ENCODE measurements at places on chromosomes 5 and 9. TPM values are rescaled to one million over a fixed set of nuclear protein-coding genes. Genes with fewer than 3 reads are reported as not detected.

DNA sequence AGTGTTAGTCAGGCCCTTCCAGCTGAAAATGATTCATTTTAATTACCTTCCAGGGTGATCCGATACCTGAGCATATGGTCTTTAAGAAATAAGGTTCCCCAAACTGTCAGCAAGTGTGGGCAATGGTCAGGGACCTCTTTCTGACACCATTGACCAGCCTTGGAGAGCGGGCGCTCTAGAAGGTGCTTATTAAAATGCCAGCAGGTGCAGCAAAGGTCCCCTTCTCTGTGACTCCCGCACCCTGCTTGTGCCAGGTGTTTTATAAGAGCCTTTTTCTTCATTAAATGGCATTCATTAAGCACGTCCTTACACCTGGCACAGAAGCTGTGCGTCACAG, 85.3 kb downstream of the MVB12B start:
- no peak for DNase-seq

GRCh38 chr9:125400725-125401716, 139.4 kb downstream of the GAPVD1 start:
- DNase-seq, result peak; percentile 18

- peak; percentile 55 for DNase-seq
Observed at GRCh38 chr9:36997414-36997813, 36.7 kb downstream of the PAX5 start.

GRCh38 chr5:39412721-39413394, 11.9 kb downstream of the DAB2 start:
- no peak for DNase-seq

GRCh38 chr5:141834331-141834730, 43.9 kb downstream of the PCDH1 start:
- no peak for DNase-seq

- DNase-seq, result no peak
Observed at GRCh38 chr5:120035181-120035580, 405.8 kb downstream of the FAM170A start.

GRCh38 chr5:136145030-136145429, 12.4 kb downstream of the SMAD5 start:
- DNase-seq, result no peak

GRCh38 chr5:1750469-1750868, 49.2 kb downstream of the MRPL36 start:
- no peak for DNase-seq

GRCh38 chr5:103511554-103511885, 51.1 kb downstream of the NUDT12 start:
- DNase-seq, result peak; percentile 76

- no peak for DNase-seq
Observed at GRCh38 chr9:128072144-128073021, 4.4 kb downstream of the SLC25A25 start.

GRCh38 chr9:135575995-135576631, 14.6 kb downstream of the PAEP start:
- DNase-seq, result no peak

- DNase-seq, result no peak
Observed at GRCh38 chr9:4596165-4596922, 65.8 kb upstream of the PLPP6 start.

DNA sequence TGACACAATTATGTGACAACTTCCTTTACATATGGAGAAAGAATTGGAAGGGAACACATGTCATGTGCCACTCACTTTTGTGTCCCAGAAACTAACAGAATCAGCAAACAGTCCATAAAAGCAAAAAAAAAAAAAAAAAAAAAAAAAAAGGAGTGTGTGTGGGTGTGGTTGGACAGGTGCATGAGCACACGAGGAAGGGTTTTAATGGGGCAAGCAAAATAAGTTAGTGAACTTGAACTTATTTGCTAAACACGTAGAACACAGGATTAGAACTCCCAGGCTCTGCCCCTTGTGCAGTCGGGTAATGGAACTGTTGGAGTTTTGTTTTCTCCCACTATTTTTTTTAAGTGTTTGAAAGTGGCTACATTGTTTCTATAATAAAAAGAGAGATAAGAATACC, 74.8 kb upstream of the PJA2 start:
- DNase-seq, result no peak

GRCh38 chr9:94511134-94511954, 43.5 kb upstream of the PCAT7 start:
- DNase-seq, result no peak

DNA sequence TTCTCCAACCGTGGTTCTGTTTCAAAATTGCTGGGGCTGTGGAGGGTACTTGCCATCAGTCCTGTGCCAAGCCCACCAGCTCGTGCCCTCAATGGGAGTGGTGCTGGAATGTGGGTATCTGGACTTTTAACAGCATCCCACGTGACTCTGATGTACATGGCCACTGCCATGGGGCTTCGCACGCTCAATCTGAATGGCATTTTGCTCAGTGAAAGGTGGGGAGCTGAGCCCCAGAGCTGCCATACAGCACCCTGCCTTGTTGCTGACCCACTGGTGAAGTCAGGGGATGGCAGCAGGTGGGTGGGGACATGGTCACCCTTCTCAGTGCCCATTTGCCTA, 16.6 kb upstream of the SYNPO start:
- no peak for DNase-seq

DNA sequence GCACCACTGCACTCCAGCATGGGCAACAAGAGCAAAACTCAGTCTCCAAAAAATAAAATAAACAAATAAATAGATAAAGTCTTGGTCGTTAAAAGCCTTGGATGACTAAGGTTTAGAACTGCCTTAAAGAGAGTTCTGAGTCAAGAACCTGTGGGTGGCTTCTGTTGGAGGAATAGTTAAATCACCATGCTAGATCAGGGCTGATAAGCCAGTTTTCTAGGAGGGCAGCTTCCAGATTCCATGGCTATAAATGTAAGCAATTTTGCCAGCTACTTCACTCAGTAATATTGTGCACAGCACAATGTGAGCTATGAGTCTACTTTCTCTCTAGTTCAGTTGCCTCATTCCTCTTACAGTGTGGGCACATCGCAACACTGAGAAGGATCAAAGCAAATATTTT, 242.1 kb upstream of the NUDT12 start:
- no peak for DNase-seq

DNA sequence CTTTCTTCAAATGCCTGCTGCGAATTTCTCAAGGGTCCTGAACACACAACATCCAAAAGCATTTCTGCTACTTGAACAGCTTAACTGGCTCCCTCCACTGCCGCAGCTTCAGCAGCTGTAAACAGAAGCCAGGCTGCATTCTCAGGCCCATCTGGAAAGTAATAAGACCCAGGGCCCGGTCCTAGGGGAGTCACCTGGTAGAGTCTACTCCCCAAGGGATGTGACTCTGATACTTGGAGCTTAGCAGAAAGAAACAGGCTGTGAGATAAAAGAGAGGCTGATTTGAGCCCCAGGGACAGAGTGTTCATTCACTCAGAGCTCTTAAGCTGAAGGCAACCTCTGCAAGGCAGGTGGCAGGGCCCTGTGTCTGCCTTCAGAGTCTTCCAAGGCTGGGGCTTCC, 356.8 kb downstream of the SPOCK1 start:
- no peak for DNase-seq

- peak; percentile 72 for DNase-seq
Observed at GRCh38 chr9:109817146-109817845, 37.3 kb downstream of the PALM2AKAP2 start.

GRCh38 chr5:36147681-36148080, 4.0 kb downstream of the LMBRD2 start:
- no peak for DNase-seq

GRCh38 chr5:127830157-127830556, 127.0 kb downstream of the CCDC192 start:
- DNase-seq, result no peak

GRCh38 chr5:3931976-3932375, 336.3 kb downstream of the IRX1 start:
- DNase-seq, result no peak

- DNase-seq, result no peak
Observed at GRCh38 chr5:155274484-155274883, 260.9 kb downstream of the KIF4B start.

DNA sequence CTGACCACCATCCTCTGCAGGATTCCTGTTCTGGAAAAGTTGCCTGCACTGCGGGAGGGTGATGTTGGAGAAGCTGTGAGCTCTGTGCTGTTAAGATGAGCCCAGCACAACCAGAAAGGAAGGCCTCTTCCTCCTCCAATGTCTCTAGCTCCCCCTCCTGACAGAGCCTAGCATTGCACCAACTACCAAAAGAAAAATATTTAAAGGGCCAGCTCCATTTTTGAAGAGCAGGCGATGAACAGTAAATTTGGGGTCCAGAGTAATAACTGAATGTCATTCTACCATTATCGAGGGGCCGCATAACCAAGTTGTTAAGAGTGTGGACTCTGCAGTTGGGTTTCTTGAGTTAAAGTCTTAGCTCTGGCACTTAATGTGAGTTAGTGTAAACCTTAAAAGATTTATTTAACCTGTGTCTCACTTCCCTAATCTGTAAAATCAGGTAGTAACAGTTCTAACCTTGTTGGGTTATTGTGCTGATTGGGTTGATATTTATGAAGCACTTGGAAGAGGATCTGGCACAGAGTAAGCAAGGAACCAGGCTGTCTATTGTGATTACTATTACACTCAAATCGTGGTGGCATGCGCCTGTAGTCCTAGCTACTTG, 3.9 kb downstream of the TEX53 start:
- peak; percentile 76 for DNase-seq

DNA sequence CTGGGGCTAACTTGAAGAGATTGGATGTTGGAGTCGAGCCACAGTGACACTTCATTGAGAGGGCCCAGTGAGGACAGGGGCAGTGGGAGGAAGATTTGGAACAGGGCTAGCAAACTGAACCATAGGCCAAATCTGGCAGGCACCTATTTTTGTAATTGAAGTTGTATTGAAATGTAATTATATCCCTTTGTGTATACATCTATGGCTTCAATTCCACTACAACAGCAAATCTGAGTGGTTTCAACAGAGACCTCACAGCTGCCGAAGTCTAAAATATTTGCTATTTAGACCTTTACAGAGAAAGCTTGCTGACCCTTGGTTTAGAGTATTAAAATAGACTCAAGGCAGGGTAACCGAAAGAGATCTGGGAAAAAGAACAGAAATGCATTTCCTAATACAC, 4.7 kb upstream of the TNFSF8 start:
- no peak for DNase-seq

GRCh38 chr5:151078490-151079262, 2.2 kb downstream of the TNIP1 start:
- no peak for DNase-seq

GRCh38 chr5:65916636-65917035, 9.7 kb upstream of the ERBIN start:
- DNase-seq, result no peak

GRCh38 chr9:17116400-17116837, 18.4 kb upstream of the CNTLN start:
- peak; percentile 47 for DNase-seq

DNA sequence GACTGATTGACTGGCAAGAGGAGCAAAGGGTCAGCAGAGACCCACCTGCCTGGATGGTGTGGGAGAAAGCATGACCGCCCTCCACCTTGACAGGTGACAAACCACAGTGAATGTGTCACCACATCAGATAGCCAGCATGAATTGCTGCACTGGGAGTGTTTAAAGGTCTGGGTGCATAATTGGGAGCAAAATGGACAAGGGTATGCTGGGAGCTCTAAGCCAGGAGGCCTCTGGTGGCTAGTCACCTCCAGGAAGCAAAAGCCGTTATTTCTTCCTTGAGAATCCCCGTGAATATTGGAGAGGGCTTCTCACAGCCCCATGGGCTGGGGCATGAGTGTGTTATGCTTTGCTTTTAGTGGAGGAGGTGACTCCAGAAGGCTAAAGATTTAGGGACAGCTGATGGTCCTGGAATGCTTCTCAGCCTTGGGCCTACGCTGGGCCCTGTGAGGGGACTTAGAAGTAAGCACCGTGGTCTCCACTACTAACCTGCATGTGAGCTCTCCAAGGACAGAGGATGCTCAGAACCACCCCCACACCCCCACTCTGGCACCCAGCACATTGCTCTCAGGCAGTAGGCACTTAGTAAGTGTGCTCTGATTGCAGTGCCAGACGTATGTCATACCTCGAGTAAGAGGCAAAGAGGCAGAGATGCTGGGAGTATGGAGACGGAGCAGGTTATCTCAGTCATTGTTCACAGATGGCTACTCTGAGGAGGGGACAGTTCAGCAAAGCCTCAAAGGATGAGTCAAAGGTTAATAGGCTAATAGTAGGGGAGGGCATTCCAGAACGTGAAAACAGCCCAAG, 9.1 kb upstream of the IRF1 start:
- no peak for DNase-seq

GRCh38 chr5:151030379-151030778, 10.0 kb downstream of the GPX3 start:
- DNase-seq, result no peak

IL5 gene
- not detected for total RNA-seq

MYOT gene
- total RNA-seq, result not detected

IL13 gene
- not detected for total RNA-seq

FCN2 gene
- not detected for total RNA-seq

RARS1 gene
- total RNA-seq, result 263 TPM

HAVCR2 gene
- 0.39 TPM for total RNA-seq

PTTG1 gene
- 313 TPM for total RNA-seq

BICD2 gene
- 46.5 TPM for total RNA-seq

PCDHB12 gene
- total RNA-seq, result not detected

SLC6A18 gene
- total RNA-seq, result not detected

BARHL1 gene
- not detected for total RNA-seq

ABLIM3 gene
- 23.4 TPM for total RNA-seq

GNA14 gene
- total RNA-seq, result not detected

STKLD1 gene
- total RNA-seq, result not detected

PCDHGA2 gene
- 0.27 TPM for total RNA-seq

SLCO6A1 gene
- not detected for total RNA-seq

Data from HT1080 (cell line).